NCI-H2107 (cell line): ENCODE measurements at places on chromosomes 2 and 18.
A peak's percentile ranks its signal among the peaks of the same experiment; 100 is the strongest.

DNA sequence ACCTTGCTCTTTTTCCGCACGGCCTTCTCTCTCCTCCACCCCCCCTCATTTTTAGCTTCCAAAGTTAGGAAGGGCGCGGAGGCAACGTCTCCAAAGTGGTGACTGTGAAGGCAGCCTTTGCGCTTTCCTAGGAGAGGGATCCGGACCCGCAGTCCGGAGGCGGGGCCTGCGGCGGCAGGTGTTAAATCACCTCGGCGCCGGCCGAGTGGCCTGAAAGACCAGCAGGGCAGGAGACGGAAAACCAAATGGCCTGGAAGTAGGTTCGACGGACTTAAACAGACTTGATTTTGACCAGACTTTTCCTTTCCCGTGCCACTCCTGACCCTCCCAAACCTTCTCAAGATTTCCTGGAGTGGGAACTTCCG is 615 bp downstream of the GORASP2 start:
- DNase-seq, result peak; percentile 33

DNA sequence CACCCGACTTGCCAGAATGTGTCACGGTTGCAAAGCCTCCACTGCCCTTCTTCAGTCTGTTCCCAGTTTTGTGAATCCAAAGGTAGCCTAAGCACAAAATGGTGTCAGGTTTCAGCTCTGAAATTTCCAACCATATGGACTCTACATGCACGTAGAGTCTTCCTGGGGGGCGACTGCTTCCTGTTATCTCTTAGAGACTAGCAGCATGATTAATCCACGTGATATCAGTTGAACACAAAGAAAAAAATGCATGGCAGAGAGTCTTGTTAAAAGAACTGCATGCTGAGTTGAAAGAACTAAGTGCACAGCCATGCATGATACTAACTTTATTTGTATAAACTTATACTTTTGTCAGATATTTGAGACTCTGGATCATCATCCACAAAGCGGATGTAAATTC is 404.4 kb downstream of the SOCS6 start:
- DNase-seq, result no peak

GRCh38 chr18:39485696-39486095 is 1920.1 kb upstream of the CELF4 start:
- DNase-seq, result no peak

- DNase-seq, result no peak
These were observed at the start of gene GRB14 for GRCh38 chr2:164620873-164621763. Gene GRB14 (minus strand): TSS chr2:164621482. CDS start chr2:164621309, 173 bp downstream.

DNA sequence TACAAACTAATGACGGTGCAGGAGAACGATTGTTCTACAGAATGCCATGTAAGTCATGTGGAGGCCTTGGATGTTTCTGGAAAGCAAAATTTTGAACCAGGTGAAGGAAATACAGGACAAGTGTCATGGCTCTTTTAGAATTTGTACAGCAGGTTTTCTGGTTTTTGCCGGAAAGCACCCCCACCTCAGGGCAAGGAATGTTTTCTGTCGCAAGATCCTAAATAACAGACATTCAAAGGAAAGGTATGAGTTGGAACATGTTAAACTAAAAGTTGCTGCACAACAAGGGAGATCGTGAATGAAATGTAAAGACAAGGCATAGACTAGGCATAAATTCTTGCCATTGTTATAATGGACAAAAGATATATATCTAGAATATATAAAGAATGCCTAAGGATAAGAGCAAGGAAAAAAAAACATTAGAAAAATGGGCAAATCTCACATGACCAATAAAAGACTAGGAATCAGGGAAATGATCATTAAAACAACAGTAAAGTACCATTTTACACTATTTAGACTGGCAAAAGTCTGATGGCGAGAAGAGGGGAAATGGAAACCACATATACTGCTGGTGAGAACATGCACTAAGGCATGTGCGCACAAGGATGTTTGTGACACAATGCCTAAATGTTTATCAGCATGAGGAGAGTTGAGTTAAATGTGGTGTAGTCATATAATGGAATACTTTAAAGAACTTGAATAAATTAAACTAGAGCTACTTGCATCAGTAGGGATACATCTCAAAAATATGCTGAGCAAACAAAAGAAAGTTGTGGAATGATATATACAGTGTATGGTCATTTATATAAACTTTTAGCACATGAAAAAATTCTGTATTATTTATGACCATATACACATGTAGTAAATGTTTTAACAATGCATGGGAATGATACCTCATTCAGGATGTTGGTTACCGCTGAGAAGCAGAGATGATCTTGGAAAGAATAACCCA is 127.0 kb downstream of the EML6 start:
- no peak for DNase-seq

DNA sequence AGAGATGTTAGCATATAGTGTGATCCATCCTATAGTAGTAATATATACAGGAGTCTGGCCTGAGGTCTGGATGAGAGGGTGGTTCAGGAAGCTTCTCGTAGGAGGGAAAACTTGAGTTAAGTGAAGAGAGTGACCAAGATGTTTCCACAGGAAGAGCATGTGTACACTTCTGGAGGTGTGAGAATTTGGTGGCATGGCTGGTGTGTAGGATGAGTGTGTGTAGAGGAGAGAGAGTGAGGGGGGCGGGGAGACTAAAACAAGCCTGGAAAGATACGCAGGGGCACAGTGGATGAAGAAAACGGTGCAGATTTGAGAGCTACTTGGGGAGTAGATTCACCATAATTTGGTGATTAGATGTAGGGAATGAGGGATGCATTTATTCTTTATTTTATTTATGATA is 43.5 kb upstream of the CTLA4 start:
- DNase-seq, result no peak

- no peak for DNase-seq
These were observed 88.2 kb upstream of the HNRNPA3 start for GRCh38 chr2:177124371-177124770.

DNA sequence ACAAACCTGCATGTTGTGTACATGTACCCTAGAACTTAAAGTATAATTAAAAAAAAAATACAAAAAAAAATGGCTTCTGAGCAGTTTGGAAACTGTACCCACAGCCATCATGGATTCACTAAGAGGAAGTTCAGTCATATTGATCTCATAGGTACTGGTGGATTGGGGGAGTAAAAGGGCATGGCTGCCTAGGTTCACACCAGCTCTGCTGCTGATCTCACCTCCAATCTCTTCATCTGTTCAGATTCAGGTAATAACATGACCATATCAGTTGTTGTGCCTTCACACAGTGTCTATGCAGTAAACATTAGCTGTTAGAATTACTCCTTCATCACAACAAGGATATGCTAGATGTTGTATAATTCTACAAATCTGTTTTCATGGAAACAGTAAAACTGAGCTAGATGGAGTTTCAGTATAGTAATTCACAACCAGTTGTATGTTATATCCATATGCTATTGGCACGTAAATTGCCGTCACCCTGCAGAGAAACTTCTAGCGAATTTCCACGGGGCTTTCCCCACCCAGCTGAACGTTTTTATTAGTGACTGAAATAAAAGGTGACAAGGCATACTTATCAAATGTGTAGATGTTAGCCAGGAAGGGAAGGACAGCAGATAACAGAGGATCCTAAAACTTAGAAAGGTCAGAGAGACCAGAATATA is 59.3 kb upstream of the ITM2C start:
- no peak for DNase-seq

DNA sequence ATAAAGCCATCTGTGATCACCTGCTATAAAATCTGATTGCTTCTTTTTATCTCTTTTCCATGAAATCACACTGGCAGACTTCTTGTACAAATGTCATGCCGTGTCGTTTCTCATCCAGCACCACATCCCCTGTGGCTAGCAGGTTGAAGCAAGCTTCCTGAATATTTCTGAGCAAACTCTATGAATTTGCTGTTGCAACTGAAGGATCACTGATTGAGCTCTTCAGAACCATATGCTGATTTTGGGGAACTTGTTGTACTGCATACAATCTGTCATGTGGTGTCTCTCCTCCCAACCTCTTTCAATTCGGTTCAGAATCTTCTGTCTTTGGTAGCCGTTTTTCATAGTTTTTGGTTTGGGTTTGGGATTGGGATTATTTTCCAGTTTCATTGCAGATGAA is 57.7 kb upstream of the RBMS1 start:
- DNase-seq, result no peak

DNA sequence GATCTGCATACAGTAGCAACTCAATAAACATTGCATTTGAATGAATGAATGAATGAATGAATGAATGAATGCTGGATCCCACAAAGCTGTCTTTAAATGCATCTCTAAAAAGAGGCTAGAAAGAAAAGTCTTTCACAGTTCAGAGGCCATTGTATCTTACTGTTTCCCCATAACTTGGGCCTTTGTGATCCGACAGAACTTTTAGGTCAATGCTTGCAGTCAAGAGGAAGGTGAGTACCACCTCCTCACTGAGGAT is 119.9 kb upstream of the COPS8 start:
- no peak for DNase-seq

- no peak for DNase-seq
These were observed 25.6 kb upstream of the CCDC68 start for GRCh38 chr18:54984908-54985307.

DNA sequence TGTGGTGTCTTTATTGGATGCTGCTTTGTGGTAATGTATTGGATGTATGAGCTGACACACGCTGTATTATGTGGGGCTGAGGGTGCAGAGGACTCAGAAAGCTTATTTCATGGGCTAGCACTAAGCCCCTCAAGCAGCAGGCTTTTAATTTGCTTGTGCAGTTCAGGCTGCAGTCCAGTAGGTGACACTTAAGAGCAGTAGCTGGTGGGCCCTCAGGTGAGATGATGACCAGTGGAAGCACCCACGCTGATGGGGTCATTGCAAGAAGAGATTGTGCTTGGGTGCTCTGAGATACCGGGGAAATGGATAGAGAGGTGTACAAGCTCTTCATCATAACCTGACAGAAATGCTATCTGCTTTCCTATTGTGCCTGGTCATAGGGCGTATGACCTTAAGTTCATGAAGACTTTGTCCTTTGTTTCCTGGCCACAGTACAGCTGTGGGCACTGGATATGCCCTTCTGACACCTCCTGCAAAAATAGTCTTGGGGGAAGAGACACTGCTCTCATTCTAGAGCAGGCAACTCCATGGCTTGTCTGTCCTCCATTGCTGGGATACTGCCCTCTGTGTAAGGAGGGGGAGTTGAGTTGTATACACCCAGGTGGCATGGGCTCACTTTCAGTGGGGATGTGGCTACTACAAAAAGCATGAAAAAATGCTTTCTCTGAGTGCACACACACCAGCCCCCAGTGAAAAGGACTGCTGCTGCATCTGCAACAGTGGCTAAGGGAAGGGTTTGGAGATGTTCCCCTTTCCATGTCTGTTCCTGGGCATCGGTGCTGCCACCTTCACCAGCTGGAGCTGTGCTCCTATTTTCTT is 205.7 kb upstream of the ZSWIM2 start:
- DNase-seq, result no peak

- no peak for DNase-seq
These were observed 500.2 kb downstream of the EIPR1 start for GRCh38 chr2:2877427-2877826.

GRCh38 chr18:63949068-63949737 is at the start of gene HMSD:
Gene HMSD (plus strand): TSS chr18:63949301. CDS start chr18:63953456, 4,155 bp downstream.
- DNase-seq, result peak; percentile 51

GRCh38 chr2:18856765-18857164 is 267.4 kb upstream of the NT5C1B start:
- DNase-seq, result no peak

DNA sequence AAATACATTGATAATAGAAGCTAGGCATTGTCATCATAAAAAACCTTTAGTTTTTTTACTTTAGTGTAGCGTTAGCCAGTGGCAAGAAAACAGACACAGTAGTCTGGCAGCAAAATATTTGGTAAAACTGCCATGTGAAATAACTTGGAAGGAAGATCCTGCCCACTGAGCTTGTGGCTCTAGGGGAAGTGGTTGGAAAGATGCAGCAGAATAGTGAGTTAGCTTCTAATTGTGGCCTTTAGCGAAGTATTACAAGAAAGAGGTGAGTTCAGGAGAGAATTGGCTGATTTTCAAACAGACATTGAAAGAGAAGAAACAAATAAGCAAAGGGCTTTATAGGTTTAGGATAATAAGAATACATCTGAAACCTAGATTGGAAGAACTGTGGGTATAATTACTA is 1887.8 kb upstream of the CELF4 start:
- DNase-seq, result no peak

- DNase-seq, result no peak
These were observed 31.1 kb upstream of the CD8A start for GRCh38 chr2:86821842-86822241.

GRCh38 chr2:162521871-162522650 is 178.1 kb downstream of the GCA start:
- no peak for DNase-seq

- DNase-seq, result no peak
These were observed 132.5 kb downstream of the SPHKAP start for GRCh38 chr2:228048838-228049490.

DNA sequence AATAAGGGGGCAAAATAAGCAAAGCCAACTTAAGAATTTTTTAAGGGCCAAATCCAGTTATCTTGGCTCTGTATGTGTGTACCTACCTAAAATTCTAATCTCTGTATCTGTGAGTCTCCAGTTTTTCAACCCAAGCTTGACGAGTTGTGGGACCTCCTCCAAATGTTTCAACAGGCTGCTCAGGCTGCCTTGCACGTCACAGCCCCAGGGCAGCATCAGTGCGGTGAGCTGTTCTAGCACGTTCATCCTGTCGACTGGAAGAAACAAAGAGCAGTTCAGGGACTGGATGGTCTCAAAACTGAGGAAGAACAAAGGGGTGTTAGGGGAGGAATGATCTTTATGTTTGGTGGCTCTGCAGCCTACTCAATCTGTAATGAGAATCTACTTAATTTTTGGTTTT is 29.4 kb downstream of the NLRC4 start:
- DNase-seq, result no peak

- no peak for DNase-seq
These were observed 581.4 kb downstream of the SOCS6 start for GRCh38 chr18:70870292-70870691.

GRCh38 chr2:157056200-157056676 is 201.3 kb upstream of the GALNT5 start:
- no peak for DNase-seq

GRCh38 chr2:39464864-39465263 is 27.8 kb upstream of the MAP4K3 start:
- no peak for DNase-seq

DNA sequence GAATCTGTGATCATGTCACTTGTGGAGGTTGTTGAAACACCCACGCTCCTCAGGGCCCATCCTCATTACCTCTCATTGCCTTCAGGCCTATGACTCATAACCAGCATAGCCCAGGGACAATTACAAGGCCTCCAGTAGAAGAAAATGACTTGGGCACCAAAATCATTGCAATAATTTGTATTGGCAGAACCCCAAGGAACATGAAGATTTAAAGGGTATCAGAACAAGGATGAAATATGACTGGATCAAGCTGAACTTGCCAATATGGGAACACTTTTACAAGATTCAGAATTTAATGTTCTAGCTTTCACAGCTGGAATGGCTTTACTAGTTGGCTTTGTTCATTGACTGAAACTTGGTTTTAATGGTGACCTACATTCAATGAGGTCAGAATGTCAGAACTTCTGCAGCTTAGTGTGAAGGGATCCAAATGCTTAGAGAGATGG is 156.4 kb downstream of the COPS8 start:
- no peak for DNase-seq

DNA sequence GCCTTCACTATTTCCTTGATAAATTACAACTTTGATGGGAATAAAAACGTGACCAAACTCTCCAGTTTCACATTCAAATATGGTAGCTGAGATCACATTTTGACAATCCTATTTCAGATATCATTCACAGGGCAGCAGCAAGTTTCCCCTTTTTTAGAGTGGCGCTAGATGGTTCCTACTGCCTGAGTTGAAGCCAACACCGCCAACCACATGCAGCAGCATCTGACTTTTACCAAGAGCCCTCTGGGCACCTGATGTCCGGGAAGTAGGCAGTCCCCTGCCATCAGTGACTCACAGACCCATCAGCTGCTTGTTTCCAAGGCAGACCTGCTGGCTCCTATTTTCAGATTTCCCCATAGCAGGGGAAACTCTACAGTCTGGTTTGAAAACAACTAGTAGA is 4.0 kb upstream of the MREG start:
- no peak for DNase-seq
